Activated T-helper 1 cell treated with anti-CD3 and anti-CD28 coated beads, Interleukin-2, amount 50 U/mL, for 16 hours (primary cell): ENCODE measurements at places on chromosomes 7 and 10.

GRCh38 chr10:80288849-80289248 is 609 bp downstream of the MAT1A start:
- no peak for DNase-seq

- DNase-seq: no peak
These were observed 47.1 kb downstream of the KLF6 start for GRCh38 chr10:3737864-3738263.

- no peak for DNase-seq
These were observed 15.5 kb downstream of the LZTS2 start for GRCh38 chr10:101014966-101015581.

DNA sequence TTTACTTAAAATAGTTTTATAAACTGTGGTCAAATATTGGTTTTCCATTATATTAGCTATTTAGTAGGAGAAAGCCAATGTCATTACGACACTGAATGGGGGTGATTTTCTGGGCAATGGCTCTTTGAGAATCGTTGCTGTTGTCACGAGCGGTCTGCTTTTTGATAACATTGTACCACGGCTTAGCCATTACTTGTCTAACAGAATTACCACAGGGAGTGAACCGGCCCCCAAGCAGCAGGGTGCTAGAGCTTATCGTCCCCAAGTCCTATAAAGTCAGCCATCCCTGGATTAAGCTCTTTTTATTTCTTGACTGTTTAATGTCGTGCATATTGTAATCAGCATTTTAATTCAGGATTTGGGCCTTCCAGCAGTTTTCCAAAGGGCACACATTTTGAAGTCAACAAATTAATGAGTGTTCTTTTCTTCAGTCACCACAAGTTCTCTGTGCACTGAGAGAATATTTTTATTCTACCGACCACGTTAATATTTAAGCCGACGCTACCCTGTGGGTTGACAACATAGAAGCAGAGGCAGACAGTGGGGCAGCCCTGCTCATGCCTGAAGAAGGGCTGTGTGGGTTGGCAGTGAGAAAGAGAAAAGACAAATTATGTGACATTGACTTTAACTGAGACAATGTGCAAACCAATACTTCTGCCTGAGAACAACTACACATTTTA is 125.8 kb downstream of the ICA1 start:
- no peak for DNase-seq

GRCh38 chr7:48173756-48174382 is 2.6 kb downstream of the ABCA13 start:
- no peak for DNase-seq

DNA sequence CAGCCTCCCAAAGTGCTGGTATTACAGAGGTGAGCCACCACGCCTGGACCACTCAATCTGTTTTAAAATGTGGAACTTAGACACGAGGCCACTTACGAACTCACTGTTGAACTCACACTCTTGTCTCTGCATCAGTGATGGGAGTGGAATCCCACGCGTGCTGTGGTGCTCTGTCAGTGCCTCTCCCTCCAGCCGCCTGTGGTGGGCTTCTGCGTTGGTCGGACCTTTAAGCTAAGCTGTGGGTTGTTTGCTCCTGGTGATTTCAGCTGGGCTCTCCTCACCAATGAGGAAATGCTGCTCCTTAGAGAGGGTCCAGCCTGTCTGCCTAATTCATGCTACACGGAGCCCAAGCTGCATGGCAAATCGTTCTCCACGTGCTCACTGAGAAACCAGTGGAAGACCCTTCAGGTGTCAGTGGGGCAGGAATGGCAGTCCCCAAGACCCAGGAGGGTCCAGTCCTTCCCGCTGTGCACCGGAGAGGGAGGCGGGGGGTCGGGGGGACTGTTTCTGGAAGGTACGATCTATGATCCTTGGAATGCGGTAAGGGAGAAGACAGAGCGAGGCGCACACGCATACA is 17.9 kb upstream of the PRKAR1B start:
- no peak for DNase-seq

DNA sequence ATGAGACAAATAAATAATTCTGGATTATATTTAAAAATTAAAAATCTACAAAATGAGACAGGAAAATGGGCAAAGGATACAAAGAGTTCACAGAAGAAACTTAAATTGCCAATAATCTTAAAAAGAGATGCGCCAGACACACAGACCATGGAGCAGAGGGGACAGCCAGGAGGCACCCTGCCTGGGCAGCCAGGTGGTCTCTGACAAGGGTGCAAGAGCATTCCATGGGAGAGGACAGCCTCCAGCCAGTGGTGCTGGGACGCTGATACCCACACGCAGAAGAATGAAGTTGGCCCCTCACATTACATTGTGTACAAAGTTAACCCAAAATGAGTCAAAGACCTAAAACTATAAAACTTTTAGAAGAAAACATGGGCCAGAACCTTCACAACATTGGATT is 106.3 kb downstream of the NKX6-2 start:
- DNase-seq: no peak

- no peak for DNase-seq
These were observed 138.2 kb upstream of the PLPP4 start for GRCh38 chr10:120318862-120319261.

- no peak for DNase-seq
These were observed 53.2 kb downstream of the PANK1 start for GRCh38 chr10:89591796-89592271.

DNA sequence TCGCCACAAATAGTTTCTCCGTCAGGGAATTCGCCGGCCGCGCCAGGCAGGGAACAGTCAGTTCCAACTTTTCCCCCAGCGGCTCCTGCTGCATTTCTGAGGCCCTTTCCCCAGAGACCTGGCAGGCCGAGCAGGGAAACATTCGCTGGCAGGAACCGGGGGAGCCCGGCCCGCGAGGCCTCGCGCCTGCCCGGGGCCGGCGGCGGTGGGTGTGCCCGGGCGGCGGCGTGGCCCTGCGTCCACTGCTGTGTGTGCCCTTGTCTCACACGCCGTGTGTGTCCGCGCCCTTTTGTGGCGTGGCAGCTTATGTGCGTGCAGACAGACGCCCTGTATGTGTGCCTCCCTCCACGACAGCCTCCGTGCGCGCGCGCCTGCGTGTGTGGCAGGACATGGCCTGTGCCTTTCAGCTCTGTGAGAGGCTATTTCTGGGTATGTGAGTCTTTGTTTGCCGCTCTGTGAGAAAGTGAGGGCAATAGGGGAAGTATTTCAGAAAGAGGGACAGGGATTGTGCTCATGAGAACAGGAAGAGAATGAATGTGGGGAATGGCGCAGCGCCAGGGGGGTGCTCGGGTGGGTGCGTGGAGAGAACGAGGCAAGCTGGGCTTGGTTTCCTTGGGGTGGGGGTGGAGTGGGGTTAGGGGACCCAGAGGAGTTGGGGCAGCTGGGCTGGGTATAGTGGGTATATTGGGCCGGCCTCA is 689 bp upstream of the SMARCD3 start:
- no peak for DNase-seq

DNA sequence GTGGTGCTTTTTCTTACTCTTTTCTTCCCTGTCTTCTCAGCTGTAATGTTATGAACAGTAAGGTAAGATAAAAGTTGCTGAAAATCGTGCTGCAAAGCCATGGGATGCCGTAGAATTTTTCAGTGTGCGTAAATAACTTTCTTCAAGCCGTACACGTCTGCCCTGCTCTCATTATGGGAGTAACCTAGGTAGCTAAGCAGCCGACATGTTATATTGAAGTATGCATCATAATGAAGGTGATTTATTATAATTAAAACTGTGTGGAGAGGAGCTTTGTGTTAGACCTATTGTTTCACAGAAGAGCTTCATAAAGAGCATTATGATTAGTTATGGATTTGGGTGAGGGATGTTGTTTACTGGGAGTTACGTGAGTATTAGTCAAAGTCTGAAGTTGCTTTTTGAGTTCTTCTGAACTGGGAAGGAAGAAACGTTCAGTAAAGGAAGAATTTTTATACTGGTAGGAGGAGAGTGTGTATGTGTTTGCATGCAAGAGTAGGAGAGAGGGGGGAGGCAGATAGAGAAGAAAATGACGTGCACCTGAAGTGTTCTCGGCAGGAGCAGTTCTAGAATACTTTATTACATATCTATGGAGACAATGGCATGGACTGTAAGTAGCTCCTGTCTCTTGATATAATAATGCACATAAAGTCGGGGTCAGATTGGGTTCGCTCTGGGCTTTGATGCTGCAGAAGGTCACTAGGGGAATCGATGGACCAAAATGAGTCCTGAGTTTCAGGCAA is 56.3 kb downstream of the POU6F2 start:
- DNase-seq: no peak

GRCh38 chr10:51368943-51369342 is 294.7 kb downstream of the PRKG1 start:
- DNase-seq: no peak

DNA sequence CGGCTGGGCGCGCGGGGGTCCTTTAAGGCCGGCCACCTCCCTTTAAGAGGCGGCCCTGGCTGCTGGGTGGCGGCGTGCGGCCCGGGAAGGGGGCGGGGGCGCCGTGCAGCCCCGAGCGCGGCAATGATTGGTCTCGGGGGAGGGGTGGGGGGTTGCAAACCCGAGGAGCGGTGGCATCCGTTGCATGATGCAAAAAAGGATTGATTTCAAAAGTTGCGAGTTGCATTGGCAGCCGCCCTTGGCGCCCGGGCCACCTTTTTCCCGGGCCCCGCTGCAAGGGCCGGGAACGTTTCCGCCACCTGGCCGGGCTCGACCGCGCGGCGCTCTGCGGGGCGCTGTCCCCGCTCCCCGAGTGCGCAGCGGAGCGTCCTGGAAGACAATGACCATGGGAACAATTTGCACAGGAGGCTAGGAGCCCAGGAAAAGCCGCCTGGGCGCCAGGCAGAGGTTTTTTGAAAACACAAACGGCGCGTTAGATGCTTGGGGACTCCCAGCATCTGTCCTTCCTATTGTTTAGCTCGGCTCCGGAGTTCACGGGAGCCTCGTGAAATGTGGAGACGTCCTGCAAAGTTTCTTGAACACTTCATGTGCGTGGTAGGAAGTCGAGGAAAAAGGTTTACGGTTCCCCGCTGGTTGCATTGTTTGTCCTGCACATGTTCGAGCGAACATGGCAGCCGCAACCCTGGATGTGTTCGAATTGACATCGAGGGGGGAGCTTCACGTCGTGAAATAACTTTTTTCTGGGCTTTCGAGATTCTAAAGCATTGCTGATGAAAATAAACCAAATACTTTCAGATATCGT is at the start of gene SEPHS1:
TSS of gene SEPHS1 (minus strand) at position 78 of the 802 bp plus-strand sequence. CDS start 3,343 bp downstream, outside the sequence.
- peak; percentile 78 for DNase-seq

- no peak for DNase-seq
These were observed 102.9 kb downstream of the ELAPOR2 start for GRCh38 chr7:86956567-86956966.

GRCh38 chr7:96285579-96285978 is 36.3 kb downstream of the SLC25A13 start:
- DNase-seq: no peak

DNA sequence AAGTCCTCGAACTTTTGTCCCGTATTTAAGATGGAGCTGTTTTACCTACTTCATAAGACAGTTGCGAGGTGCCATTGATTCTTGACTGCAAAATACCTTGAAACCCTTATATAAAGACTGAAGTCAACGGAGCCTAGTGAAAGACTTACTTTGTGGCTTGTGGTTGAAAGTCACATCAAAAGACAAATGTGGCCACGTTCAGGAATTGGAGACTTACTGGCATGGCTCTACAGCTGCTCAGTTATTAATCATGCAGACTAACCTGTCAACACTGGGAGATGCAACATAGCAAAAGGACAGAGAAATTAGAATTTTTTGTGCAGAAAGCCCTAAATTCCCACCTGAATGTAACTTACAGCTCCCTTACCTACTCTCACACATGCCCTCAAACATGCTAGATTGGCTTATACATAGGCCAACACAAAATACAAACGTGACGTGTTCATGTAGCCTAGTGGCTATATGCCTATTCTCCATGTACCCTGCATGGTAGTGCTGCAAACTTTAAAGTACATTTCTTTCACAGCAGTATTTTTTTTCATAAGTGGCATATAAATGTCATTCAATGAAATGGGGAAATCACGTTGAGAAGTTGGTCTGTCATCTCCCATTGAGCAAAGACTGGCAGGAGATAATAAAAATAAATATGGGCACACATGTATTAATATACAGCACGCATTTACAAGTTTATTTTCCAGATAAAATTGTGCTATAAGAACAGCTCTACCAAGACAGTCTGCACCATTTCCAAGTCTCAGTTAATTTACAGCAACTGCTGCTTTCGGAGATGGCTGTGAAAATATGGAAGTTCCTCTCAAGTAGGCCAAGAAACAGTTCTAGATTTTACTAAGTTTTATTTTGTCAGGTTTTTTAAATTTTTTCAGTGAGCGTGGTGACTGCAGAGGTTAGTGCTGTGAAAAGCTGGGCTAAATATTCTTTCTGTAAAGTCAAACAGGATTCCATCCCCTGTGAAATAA is 170.4 kb upstream of the C7orf33 start:
- no peak for DNase-seq

GRCh38 chr7:137732168-137732567 is 114.6 kb downstream of the DGKI start:
- no peak for DNase-seq

- DNase-seq: no peak
These were observed 359.1 kb downstream of the CRPPA start for GRCh38 chr7:16062269-16062668.

DNA sequence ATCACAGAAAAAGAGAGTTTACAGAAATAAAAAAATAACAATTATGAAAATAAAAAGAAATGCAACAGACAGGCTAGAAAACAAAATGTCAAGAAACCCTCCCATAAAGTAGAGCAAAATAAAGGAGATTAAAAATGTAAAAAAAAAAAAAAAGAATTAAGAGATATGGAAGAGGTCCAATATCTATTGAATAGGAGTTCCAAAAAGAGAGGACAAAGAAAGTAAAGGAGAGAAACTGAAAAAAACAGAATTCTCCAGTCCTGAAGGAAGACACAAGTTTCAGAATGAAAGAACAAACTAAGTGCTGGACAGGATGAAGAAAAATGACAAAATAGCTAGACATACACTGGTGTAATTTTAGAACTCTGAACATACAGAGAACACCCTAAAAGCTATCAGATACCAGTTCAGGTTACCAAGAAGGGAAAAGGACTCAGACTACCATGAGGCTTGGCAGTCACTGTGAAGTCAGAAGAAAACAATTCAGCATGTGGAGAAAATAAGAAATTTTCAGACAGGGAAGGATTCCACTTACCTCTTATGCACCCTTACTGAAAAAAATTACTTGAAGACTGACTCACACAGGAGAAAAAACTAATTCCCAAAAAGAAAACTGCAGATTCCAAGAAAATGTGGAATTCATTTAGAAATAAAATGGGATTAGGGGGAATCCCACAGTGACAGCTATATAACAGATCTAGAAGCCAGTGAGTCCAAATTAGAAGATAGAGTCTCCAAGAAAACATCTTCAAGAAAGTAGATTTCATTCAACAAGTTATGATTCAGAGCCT is 40.4 kb upstream of the ABLIM1 start:
- no peak for DNase-seq

- DNase-seq: no peak
These were observed 327.7 kb downstream of the BBS9 start for GRCh38 chr7:33457039-33457438.
